Cardiac muscle cell (in vitro differentiated cells and primary cell): ENCODE measurements at places on chromosomes 6 and 20.
A peak's percentile ranks its signal among the peaks of the same experiment; 100 is the strongest.

DNA sequence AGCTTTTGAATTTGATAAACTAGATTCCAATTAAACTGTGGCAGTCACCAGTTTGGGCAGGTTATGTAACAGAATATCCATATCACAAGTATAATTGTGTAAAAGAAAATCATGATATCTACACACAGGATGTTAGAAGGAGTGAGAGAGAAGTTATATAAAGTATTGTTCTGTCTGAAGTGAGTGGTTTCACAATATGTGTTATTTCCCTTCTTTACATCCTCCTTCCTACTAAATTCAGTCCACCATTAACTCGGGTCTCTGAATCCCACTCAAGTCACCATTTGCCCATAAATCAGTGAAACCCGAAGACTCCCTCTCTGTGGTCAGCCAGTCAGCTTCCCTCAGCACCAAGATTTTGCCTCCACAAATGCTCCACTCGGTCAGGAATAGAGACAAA lies 796 bp downstream of the HLA-DQB1 start:
- H3K4me3 ChIP-seq, result no peak overlapping the region
- H3K4me1 ChIP-seq, result no peaks in the 10 kb centered on the region
- peaks cover 31% of the 10 kb centered on the region for H3K27me3 ChIP-seq
- H3K36me3 ChIP-seq, result no peaks in the 10 kb centered on the region

DNA sequence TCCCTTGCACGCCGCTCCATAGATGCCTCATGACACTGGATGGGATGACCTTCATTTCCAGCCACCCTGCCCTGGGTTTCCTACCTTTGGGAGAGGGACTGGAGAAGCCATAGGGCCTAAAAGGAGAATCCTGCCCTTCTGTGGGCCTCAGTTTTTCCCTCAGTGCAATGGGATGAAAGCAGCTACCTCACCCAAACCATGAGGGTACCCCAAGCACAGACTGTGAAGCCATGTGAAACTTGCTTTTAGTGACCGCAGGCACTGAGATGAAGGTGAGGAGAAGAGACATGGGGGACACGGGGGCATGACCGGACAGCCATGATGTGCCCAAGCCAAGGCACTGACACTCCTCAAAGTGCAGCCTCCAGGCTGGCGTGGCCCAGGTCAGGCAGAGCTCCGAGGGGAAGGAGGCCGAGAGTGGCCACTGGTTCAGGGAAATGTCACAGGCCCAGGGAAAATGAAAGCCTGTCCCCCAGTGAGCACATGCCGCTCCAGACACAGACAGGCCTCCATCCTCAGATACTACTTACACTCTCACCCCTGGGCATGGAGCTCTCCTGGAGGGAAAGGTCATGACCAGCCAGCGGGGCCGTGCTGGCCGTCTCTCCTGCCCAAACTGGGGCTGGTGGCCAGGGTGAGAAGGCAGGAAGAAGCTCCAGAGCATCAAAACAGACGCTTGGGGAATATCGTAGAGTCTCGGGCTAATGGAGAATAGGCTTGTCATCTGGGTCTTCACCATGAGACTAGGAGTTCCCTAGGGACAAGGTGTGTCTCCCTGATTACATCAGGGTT lies 116.2 kb downstream of the GRM4 start:
- H3K4me1 ChIP-seq, result no peaks in the 10 kb centered on the region
- H3K4me3 ChIP-seq, result no peak overlapping the region
- H3K27me3 ChIP-seq, result no peaks in the 10 kb centered on the region

DNA sequence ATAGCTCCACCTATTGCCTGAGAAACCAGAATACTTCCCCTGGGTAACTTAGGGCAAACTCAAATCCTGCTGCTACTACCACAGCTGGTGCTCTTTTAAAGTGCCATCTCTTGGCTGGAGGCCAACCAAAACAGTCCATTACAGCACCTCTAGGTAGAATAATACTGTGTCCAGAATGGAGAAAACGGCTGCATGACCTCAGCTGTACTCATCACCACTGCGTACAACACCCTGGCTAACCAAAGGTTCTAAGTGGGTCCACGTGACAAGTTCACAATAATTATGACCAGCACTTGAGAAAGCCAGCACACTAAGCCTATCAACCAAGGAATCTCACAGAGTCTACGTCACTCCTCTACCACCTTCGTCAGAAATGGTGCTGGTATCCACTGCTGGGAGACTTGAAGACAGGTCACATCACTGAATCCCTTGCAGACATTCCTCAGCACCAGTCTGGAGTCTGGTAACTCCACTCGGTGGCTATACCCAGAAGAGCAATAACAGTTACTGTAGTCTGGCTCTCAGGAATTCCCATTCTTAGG lies 40.9 kb upstream of the PKIB start:
- no peak overlapping the region for H3K4me3 ChIP-seq
- no peaks in the 10 kb centered on the region for H3K36me3 ChIP-seq
- no peaks in the 10 kb centered on the region for H3K4me1 ChIP-seq
- DNase-seq, result no peak

GRCh38 chr20:7967199-7967844 lies 27.1 kb upstream of the HAO1 start:
- H3K4me1 ChIP-seq, result peaks cover 8% of the 10 kb centered on the region
- DNase-seq, result peak; percentile 82
- H3K36me3 ChIP-seq, result no peaks in the 10 kb centered on the region
- no peak overlapping the region for H3K4me3 ChIP-seq
- H3K27me3 ChIP-seq, result no peaks in the 10 kb centered on the region
